Activated naive CD4-positive, alpha-beta T cell treated with anti-CD3 and anti-CD28 coated beads, Interleukin-2, amount 50 U/mL, for 16 hours (primary cell): ENCODE measurements at places on chromosomes 13 and 19.
A peak's percentile ranks its signal among the peaks of the same experiment; 100 is the strongest.

DNA sequence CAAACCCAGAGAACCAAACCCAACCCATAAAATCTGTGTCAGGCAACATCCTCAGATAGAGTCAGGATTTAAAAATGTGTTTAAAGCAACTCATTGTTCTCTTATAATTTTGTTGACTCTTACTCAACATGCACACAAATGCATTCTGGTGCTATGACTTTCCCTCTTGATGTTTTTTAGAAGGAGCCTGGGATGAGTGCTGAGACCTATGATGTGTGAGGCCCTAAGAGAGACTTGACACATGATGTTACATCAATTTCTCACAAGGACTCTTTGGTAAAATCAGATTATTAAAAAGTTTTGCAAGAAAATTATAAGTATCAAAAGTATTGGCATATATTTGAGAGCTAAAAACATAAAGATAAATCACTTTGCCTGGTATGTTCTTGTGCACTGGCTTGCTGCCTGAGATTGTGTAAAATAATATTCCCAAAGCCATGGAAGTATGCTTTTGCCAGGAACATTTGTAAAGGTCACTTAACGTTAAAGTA lies 173.9 kb downstream of the DCLK1 start:
- DNase-seq = no peak

DNA sequence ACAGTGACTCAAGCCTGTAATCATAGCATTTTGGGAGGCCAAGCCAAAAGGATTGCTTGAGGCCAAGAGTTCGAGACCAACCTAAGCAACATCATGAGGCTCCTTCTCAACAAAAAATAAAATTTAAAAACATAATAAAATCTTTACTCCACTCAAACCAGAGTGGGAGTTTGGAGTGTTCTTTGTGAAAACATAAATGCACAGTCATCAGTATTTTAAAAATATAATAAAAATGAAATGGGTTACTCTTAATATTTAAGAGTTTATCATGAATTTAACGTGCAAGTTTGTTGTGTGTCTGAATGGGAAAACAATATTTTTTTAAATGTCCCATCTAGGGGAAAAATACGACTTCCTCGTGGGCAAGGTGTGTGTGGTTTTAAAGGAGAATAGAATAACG lies 78.6 kb upstream of the STARD13 start:
- no peak for DNase-seq

- no peak for DNase-seq
Measured at GRCh38 chr13:93279982-93280381, 53.4 kb downstream of the GPC6 start.

GRCh38 chr19:33197591-33198000 lies 3.5 kb downstream of the LRP3 start:
- no peak for DNase-seq

DNA sequence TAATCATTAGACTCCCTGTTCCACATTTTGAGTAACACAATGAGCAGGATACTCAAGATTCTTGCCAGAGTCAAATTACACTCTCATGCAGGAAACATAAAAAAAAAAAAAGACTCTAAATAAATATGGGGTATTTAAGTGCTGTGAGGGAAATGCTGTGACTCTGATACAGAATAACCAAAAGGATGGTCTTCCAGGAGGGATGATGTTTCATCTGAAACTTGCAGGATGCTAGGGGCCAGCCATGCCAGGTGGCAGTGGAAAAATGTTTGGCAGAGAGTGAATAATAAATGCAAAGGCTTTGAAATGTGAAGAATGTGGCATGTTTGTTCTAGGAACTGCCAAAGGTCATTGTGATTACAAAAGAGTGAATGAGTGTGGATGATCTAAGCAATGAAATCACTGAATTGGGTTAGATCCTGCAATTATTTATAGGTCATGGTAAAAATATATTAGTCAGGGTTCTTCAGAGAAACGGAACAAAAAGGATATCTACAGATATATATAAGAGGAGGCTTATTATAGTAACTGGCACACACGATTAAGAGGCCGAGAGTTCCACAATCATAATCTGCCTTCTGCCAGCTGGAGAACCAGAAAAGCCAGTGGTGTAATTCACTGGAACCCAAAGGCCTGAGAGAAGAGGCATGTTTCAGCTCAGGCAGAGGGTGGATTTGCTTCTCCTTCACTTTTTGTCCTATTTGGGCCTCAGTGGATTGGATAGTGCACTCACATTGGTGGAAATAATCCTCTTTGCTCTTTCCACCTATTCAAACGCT lies 1832.8 kb upstream of the MIR17HG start:
- no peak for DNase-seq

DNA sequence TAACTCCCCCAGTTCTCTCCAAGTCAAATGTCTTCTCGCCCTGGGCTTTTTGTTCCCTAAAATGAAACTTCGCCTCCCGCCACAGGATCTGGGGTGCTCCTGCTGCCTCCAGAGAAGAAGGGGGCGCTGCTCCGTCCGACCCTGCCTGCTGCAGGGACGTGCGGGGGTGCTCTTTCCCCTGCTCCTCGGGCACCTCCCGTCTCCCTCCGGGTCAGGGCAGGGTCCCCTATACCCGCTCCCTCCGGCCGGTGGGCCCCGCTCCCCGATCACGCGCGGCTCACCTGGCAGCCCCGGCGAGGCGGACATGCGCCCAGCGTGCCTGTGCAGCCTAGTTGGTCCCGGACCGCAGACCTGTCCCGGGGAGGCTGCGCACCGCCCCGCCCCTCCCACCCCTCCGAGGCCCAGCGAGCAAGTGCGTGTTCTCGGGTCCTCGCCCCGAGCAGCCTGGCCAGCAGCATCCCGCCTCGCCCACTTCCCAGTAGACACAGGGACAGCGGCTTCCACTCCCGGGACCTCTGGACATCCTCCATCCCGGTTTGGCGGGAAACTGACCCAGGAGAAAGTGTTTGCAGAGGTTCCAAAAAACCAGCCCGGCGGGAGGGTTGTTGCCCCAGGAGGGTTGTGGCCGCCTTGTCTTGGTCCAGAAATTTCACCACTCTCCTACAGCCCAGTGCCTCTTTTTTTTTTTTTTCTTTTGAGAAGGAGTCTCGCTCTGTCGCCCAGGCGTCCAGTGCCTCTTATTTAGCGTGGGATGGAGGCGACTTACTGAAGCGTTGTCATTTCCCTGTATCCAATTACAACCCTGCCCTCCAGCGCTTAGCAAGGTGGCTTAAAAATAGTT lies at the start of gene OXGR1:
OXGR1 (minus strand) TSS at position 460 of the 841 bp plus-strand sequence. CDS start 6,717 bp downstream, outside the sequence.
- no peak for DNase-seq

DNA sequence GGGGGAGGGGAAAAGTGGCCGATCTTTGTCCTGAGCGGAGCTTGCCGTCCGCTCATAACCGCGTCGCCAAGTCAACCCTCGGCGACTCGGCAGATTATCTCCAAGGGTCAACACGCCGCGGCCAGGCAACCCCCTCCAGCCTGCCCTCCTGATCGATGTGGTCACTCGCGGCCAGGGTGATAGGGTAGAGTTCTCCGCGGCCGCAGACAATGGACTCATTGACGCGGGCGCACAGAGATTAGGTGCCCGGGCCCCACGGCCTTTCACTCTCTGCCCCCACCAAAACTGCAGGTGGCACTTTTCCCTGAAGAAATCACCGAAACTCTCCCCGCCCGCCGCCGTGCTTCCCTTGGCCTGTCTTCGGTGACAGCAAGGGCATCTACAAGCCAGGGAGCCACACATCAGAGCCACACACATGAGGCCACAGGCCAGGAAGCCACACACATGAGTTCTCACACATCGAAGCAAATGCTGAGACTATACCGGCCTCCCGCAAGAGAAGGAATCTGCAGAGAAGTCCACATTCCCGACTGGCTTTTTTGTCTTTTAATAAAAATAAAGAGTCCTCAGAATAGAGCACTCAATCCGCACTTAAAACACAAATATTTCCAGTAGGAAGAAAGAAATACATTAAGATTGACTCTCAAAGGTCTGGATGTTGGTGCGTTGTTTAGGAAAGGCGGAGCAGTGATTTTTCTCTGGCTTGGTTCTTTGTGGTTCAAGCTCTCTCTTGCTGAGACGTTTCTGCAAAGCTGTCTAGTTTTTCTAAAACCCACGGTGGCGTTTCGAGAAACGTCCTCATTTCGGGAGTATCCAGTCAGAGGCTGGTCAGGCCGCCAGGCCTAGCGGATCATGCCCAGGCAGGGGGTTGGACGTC lies 1.5 kb upstream of the PDX1 start:
- no peak for DNase-seq

GRCh38 chr13:40023595-40024203 lies 368.2 kb downstream of the COG6 start:
- DNase-seq = no peak

DNA sequence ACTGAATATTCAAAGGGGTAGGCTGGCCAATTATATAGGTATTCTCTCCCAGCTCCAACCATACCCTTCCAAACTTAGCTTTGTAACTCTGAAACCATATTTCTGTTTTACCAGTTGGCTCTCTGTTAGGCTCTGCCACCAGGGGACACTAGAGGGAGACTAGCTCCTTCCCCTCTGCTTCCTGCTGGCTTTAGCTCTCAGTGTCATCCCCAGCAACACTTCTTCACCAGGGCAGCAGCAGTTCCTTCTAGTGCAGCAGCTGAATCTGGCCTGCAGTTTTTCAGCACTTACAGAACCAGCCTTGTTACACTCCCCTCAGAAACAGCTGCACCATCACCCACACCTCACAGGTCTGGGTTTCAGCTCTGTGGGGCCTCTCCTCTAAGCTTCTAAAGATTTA lies 51.0 kb upstream of the DOCK9 start:
- DNase-seq = peak; percentile 37

DNA sequence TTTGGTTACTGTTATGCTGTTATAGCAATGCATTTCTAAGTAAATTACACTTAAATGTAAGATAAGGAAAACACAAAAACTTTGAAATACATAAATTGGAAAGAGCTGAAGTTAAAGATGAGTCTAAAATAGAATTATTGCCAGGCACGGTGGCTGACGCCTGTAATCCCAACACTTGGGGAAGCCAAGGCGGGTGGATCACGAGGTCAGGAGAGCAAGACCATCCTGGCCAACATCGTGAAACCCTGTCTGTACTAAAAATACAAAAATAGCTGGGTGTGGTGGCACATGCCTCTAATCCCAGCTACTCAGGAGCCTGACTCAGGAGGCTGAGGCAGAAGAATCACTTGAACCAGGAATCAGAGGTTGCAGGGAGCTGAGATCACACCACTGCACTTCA lies 905.4 kb upstream of the GPC6 start:
- no peak for DNase-seq

DNA sequence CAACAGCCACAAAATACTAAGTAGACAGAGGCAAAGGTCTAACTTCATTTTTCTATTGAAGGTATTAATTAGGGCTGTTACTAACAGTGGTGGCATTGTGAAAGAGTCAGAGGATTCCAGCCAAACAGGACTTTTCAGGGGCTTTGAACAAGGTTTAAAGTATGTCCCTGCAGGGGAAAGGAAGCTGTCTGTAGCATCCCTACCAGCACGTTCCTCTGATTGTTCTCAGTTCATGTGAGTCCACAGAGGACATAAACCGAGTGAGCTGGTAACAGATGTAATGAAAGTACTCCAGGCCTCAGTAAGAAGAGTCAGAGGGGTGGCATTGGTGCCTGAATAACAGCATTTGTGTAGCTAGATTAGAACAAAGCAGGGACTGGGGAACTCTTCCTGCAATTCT lies 15.3 kb upstream of the SPATA13 start:
- DNase-seq = no peak

GRCh38 chr13:58207501-58207900 lies 576.0 kb downstream of the PCDH17 start:
- no peak for DNase-seq

DNA sequence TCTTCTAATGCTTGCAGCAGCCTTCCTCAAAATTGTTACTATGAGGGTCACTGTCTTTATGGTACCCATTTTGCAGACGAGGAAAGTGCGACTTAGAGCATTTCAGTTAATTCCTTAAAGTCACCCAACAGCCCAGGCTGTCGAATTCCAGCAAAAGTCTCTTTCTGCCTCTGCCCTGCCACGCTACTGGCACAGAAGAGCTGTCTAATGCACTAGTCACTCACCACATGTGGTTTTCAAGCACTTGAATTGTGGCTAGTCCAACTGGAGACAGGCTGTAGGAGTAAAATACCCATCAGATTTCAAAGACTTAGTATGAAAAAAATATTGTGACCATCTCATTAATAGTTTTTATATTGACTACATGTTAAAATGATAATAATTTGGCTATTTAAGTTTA lies 1.7 kb downstream of the FPR1 start:
- no peak for DNase-seq

DNA sequence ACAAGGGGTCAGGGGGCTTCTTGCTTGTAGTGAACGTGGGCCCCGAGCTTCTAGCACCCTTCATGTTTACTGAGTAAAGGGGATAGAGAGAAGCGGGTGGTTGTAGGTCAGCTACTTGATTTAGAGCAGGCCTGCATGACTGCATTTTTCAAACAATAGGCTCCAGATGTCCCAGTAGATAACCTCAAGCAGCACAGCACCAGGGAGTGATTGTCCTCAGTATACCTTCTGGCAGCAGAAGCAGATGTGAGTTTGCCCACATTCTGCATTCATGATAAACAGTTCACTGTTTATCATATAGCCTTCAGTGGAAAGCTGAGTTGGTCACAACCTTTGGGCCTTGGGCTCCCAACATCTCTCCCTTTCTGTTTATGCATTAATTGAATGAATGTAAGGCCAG lies 4.8 kb downstream of the ZNF439 start:
- DNase-seq = no peak

DNA sequence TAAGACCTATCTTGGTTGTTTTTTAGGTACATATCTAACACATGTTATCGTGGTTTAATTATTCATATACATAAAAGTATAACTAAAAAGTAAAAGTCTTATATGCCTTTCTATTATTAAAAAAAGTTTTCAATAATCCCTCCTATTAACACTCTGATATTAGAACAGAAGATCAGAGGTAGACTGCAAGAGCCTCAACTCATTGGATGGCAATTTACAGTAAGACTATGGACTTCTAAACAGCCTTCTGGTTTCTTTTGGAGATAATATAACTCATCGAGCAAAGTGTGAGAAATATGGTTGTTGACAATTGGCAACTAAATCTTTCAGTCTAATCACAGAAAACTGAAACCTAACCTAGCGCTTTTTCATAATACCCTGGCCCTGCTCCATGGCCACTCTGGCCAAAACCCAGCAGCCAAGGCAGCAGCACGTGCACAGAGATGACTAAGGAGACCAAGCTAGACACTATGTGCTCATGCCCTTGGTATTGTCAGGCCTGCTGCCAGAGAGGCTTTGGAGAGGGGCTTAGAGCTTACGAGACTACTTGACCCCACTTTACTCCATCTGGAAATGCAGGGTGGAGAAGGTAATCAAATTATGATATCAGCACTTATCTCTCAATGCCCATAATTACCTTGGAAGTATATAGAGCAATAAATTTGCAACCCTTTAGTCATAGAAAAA lies 40.6 kb upstream of the EEF1AKMT1 start:
- no peak for DNase-seq

- no peak for DNase-seq
Measured at GRCh38 chr13:78121001-78121400, 202.4 kb upstream of the EDNRB start.

DNA sequence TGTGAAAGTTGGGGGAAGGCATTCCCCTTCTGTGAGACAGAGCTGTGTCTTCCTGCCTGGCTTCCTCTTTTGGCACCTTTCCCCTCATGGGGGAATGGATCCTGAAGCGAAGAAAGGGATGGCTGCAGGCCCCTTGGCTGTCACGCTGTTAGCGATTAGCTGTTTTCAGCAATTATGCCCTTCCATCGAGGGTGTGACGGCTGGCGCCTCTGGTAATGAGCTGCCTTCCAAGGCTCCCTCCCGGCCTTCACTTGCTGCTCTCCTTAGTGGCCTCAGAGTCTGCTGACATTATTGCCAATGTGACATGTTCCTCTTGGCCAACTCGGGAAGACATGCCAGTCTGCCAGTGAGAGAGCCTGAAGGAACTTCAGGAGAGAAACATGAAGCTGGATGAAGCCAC lies 162.1 kb downstream of the ZIC5 start:
- no peak for DNase-seq
